ENCODE measurements at places on chromosomes 7 and 10. TPM values are rescaled to one million over a fixed set of nuclear protein-coding genes. Genes with fewer than 3 reads are reported as not detected.
A peak's percentile ranks its signal among the peaks of the same experiment; 100 is the strongest.

- no peak for DNase-seq
Measured at GRCh38 chr7:132410385-132410784, 165.9 kb downstream of the PLXNA4 start.

EGR2 gene
- 12.8 TPM for total RNA-seq

INPP5A gene
- 18.6 TPM for total RNA-seq

DNA sequence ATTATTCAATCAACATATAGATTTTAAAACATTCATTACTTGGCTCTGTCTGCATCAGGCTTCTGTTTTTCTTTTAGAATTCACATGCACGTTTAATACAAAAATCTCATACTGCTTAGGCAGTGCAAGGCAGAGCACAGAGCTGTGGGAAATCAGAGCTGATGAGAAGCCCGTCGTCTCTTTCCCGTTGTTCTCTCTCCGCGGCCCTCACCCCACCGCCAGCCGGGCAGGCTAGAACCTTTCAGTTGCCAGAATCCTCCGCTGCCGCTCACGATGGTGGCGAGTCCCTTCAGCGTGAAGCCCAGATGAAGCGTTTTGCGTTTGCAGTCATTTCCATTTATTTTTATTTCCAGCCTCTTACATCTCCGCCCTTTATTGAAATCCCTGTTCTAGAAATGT is 648.2 kb downstream of the SDK1 start:
- no peak for DNase-seq

LIPK gene
- total RNA-seq: not detected

ANXA8 gene
- not detected for total RNA-seq

GRCh38 chr10:23535381-23535780 is 96.5 kb downstream of the OTUD1 start:
- no peak for DNase-seq

NPC1L1 gene
- total RNA-seq: not detected

DNA sequence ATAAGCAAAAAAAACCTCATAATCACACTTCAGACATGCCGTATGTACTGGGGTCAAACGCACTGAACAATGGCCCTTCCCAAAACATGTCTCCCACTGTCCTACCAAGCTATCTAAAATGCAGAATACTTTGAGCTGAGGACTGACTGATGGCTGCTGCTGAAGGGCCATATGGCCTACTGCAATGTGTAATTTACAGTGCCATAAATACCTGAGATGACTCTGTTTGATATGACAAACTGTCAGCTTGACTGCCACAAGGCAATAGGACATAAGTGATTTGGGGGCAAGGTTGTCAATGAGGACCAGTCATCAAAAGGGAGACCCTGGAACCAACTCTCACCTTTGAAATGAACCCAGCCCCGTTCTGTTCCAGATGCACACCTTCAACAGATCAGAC is 187.4 kb upstream of the FRMD4A start:
- no peak for DNase-seq

- DNase-seq: no peak
Measured at GRCh38 chr10:49382826-49383225, 13.1 kb downstream of the DRGX start.

- DNase-seq: no peak
Measured at GRCh38 chr10:60444494-60445064, 54.9 kb upstream of the ANK3 start.

- no peak for DNase-seq
Measured at GRCh38 chr7:108525327-108525984, 479 bp downstream of the PNPLA8 start.

AOC1 gene
- not detected for total RNA-seq

DNA sequence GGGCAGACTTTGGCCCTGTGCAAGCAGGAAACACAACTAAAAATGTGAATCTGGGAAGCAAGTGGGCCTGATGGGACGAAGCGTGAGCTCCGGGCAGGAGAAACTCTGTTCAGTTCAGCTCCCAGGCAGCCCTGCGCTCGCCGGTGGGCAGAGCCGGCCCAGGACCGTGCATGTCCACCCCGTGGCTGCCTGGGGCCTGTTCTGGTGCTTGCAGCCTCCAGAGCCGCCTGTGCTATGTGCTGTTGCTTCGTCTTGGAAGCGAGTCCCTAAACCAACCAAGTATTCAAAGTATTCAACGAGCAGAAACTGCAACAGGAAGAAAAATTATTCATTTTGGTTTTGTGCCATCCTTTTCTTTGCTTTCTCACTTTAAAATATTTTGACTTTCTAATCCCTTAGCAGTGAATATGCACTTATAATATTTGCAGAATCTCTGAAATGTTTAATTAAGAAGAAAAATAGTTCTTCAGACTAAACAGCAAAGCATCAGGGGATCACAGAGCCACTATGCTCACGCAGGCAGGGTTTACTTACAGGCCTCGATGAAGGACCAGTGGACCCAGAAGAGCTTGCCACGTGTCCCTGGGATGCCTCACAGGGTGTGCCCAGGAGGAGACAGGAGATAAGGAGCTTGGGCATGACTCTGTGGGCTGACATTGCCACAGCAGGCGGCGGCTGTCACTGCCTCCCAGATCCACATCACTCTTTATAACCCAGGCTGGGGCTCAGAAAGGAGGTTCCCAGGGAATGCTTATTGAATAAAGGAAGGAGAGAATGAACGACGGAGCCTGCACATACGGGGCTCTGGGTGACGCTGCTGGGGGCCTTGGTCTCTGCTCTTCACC is 45.6 kb downstream of the VIPR2 start:
- no peak for DNase-seq

- DNase-seq: peak; percentile 84
Measured at GRCh38 chr7:102425639-102426267, 7.6 kb upstream of the ORAI2 start.

ADARB2 gene
- total RNA-seq: 0.27 TPM

DNA sequence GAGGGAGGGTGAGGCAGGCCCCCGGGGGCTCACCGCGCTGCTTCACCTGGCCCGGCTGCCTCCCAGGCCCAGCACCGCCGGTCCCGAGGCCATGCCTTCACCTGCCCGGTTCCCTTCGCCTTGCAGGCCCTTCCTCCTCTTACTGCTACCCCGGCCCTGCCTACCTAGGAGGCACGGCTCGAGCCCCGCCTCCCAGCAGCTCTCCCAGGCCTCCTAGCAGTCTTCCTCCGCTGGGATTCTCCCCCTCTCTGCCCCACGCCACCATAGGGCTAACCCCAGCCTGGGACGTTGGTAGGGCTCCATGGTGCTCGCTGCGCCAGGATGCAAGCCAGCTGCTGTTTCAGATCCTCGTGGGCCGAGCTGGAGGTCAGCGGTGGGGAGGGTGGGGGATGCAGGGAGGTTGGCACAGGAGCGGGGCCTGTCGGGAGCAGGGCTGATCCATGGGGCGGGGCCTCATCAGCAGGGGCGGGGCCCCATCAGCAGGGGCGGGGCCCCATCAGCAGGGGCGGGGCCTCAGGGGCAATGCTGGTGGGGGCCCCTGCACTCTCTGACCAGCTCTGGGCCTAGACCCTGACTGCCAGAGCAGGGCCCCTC is 63.3 kb downstream of the RASGEF1A start:
- DNase-seq: peak; percentile 29

GPER1 gene
- total RNA-seq: 0.26 TPM

DNA sequence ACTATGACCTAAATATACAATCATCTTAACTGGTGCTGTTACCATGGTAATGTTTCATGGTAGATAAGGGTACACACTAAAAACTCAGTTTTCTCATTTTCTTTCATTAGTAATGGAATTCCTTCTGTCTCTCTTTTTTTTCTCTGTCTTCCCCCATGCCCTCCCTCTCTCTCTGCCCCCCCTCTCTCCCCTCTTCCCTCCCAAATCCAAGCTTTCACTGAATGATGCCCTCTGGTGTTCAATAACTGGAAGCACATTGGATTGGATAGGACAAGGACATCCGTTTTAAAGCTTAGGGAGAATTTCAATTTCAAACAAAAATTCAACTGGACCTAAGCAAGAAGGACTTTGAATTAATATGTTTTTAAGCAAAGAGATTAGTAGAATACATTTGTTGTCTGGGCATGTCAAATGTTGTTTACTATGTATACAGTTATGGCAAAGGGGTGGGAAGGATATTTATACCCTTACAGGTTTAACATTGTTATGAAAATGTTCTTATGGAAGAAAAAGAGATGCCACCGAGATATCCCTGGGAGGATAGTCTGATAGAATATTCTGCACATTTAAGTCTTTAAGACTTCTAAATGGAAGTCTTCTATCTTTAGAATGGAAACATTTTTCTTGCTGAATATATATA is 6.1 kb downstream of the CHRM2 start:
- DNase-seq: no peak

DNA sequence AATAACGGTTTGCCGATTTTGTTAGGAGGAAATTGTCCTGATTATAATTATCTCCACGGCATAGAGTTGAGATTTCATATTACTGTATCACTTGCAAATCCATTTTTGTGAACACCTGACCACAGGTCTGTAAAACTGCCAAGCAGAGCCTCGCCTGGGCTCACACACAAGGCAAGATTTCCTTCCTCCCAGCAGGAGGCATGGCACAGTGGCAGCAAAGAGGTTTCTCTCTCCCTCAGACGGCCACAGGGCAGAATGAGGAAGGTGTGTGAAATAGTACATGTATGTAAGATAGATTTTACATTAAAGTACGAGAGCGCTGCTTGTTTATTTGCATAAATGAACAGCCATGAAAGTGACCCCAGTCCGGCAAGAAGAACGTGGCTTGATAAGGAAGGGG is 130.1 kb downstream of the CELF2 start:
- no peak for DNase-seq

ANKRD30A gene
- not detected for total RNA-seq

DNA sequence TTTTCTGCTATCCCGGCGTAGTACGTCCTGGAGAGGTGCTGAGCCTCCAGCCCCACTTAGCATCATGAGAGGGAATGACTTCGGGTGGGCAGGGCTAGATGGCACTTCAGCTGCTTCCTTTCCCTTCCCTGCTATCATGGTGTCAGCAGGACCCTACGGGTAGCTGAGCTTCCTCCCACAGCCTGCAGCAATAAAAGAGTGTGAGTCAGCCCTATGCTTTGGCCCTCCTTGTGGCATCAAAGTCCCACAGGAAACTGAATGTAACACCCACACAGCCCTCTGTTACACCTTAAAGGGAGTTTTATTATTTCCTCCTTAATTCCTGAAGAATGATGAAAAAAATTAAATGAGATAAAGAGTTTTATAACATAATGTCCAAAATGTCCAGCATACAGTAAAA is 458.1 kb downstream of the RPS24 start:
- DNase-seq: no peak

- DNase-seq: no peak
Measured at GRCh38 chr10:15516256-15517085, 145.4 kb upstream of the FAM171A1 start.

DNA sequence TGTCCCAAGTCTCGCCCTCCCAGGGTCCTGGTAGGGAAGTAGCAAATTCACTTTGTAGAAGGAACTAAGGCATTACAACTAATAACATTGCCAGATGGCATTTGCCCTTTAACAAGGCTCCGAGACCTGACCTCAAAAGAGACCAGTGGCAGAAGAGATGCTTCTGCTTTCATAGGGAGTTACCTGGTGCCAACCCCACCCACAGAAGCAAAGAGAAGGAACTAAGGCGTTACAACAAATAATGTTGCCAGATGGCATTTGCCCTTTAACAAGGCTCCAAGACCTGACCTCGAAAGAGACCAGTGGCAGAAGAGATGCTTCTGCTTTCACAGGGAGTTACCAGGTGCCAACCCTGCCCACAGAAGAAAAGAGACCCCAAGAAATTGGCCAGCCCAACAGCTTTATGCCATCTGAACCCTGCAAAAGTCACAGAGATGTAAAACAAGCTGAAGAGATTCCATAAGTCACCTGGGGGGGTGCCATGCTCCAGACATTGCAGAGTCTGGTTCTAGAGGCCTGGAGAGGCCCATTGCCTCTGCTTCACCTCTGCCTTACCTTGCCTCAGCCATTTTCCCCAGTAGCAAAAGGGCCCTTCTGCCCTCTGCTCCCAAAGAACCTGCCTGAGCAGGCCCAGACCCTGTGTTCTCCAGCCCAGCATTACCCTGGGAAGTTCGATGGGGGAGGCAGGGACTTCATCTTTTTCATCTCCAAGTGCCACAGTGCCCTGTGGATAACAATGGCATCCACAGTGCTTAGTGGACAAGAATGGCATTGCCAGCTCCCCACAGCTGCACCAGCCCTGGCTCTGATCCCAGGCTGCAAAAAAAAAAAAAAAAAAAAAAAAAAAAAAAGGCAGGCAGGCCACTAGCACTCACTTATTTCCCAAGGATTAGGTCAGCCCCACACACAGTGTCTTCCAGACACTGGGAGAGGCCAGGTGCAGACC is 179.5 kb upstream of the PLXNA4 start:
- no peak for DNase-seq

DLX6 gene
- total RNA-seq: not detected

OR2A12 gene
- not detected for total RNA-seq

DNA sequence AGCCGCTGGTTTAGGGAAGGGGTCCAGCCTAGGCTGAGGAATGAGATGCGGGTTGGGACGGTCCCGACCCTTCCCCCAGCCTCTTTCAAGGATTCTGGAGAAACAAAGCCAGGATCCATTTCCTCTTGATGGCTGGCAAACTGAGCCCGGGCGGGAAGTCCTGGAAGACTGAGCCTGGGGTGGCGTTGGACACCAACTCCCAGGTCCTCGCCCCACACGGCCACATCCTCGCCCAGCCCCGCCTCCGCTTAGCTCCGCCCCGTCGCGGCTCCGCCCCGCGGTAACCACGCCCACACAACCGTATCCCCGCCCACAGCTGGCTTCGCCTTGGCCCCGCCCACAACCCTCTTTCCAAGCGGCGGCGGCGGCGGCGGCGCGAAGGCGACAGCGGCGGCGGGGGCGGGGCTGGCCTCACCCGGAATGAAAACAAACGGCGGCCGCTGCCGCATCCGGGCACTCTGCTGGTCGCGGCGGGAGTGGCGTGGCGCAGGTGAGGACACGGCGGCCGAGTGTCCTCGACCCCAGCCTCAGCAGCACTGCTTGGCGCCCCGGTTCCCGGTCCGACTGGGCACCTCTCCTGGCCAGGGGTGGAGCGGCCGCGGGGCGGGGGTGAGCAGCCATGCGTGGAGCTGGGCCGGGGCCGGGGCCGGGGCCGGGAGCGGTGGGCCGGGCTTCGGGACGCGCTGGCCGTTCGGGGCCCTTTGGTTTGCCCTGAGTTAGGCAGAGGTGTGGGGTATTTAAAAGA is at the start of gene NUB1:
TSS of gene NUB1 (plus strand) at position 456 of the 745 bp plus-strand sequence. CDS start 3,538 bp downstream, outside the sequence.
- DNase-seq: peak; percentile 97

GRCh38 chr7:44289341-44290251 is 35.8 kb downstream of the CAMK2B start:
- peak; percentile 9 for DNase-seq

DNA sequence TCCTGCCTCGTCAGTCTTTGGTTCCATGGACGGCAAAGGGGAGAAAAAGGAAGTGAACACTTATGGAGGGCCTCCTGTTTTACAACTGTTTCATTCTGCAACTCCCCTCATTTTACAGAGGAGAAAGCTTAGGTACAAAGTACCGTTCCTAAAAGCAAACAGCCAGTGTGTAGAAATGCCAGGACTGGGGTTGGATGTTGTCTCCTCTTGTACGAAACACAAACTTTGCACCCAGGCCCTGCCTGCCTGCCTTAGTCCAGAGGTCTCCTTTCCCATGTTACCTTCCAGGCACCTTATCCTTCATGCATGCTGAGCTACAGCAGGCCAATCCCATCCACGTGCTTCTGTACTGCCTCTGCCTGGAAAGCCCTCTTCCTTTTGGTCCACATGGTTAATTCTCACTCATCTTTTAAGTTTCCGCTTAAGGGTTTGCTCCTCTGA is 86.0 kb downstream of the ICA1 start:
- DNase-seq: no peak

PTN gene
- total RNA-seq: not detected

ITIH5 gene
- total RNA-seq: not detected

GRCh38 chr7:136687693-136688322 is 180.6 kb upstream of the CHRM2 start:
- DNase-seq: no peak
